ENCODE measurements at places on chromosomes 16 and 17.

DNA sequence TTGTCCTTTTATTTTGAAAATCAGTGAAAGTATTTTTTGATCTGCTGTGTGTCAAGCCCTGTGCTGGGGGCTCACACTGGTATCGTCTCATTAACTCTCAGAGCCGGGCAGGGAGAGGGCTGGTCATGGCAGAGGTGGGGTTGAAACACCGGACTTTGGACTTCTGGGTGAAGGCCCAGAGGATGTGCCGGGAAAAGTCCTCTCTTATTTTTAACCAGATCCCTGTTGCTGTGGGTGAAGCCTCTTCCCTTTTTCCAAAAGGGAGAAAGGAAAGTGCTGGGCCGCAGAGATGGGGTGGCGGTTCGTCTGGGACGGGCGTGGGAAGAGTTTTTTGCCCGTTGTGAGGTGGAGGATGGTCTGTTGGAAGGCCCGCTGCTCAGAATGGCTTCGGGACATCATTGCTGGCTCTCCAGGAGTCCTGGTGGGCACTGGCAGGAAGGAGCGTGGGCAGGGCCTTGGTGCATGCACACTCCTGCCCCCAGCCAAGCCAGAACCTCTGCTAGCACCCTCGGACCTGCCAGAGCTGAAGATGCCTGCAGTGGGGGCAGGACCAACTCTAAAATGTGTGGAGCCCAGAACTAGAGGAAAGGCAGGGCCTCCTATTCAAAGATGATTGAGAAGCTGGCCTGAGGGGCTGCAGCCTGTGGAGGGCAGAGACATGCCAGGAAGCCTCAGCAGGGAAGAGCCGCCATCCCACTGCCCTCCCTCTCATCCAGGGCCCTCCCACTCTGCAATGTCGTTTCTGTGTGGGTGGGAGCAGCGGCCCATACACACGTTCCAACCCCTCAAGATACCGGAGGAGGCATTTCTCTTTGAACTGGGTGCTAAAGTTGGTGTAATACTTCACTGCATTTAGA, 213.2 kb downstream of the CCDC182 start:
- DNase-seq, result no peak

DNA sequence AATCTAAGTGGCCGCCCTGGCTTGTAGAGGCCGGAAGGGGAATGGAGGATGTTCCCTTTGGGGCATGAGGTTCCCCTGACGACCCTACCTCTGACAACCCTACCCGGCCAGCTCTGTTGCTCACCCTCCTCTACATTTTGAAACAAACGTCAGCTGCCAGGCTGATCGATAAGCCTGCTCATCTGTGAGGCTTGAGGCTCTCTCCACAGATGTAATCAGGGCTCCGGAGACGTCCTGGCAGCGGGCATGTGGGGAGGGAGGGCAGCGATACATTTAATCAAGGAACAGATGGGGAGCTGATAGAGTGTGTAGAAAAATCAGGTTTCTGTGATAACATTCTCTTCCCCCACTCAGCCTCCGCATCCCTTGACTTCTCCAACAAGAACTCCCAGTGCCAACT, 212.3 kb upstream of the SDK2 start:
- no peak for DNase-seq

DNA sequence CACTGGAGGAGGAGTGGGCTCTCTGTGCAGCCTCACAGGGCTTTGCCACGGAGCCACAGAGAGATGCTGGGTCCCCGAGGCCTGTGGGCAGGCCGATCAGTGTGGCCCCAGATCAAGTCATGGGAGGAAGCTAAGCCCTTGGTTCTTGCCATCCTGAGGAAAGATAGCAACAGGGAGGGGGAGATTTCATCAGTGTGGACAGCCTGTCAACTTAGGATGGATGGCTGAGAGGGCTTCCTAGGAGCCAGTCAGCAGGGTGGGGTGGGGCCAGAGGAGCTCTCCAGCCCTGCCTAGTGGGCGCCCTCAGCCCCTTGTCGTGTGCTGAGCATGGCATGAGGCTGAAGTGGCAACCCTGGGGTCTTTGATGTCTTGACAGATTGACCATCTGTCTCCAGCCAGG, 3.9 kb downstream of the NXPH3 start:
- DNase-seq, result no peak

DNA sequence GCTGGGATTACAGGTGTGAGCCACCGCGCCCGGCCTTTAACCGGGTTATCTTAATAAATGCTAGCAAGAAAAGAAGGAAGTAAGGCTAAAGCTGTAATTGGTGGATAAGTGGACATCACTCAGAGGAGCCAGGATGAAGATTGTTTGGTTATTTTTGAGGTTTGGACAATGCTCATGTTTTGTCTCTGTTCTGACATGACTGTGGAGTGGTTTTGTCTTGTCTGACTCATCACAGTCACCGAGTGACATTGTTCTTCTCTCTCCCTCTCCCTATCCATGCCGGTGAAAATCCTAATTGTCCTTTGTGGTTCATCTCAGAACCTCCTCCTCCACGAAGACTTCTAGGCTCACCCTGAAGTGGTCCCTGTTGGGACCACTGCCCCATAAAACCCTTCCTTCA, 23.5 kb upstream of the GRIN2A start:
- DNase-seq, result no peak

- DNase-seq, result no peak
Observed at GRCh38 chr16:89964201-89964600, 15.6 kb downstream of the DEF8 start.

DNA sequence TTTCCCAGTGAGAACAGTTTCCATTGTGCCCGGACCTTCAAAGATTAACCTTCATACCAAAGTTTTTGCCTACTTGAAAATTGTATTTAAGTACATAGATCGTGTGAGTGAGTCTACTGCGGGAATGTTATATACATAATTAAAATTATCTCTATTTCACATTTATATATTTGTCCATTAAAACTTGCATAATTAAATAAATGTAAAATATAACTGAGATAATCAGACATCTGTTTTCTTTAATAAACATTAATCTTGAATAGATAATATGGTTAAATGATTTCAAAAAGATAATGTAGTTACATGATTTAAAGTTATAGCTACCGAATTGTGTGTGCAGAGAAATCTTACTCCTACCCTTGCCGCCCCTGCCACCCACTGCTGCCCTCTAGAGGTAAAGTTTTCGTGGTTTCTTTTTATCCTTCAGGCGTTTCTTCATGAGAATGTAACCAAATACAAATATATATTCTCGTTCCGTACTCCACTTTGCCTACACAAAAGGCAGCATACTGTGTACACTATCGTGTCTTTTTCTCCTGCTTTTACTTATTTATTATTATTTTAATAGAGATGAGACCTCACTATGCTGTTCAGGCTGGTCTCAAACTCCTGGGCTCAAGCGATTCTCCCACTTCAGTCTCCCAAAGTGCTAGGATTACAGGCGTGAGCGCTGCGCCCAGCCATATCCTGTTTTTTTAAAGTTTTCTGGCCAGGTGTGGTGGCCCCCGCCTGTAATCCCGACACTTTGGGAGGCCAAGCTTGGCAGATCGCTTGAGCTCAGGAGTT, 35.6 kb downstream of the RPA1 start:
- no peak for DNase-seq

DNA sequence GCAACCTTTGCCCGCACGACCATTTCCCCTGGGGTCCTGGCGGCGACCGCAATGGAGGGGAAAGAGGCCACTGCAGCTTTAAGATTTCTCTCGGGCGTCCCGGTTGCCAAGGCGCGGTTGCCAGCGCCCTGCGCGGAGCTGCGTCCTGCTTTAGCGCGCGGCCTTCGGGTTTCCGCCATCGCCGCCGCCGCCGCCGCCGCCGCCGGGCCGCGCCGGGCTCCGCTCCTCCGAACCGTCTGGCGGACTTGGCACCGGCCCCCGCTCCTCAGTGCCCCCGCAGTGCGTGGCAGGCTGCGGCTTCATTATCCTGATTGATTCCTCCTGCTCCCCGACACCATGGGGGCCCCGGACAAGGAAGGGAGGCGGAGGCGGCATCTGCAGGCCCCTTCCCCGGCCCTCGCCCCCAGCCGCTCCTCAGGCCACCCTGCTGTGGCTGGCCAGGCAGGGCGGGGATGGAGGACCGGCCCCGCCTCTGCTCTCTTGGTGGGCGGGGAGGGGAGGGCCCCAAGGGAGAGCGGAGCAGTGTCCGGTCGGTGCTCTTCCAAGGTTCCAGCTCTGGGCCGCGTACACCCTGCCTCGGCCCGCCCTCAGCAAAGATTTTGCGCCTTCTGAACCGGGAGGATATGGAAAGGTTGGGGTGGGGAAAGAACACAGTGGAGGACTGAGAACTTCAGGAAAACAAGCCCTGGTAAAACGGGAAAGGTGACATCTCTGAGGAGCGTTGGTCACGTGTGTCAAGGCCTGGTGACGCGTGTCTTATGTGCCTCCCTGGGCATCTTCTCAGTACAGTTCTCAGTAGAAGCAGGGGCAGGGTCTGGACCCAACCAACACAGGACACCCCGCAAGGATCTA, 34.0 kb downstream of the NEUROD2 start:
- no peak for DNase-seq

GRCh38 chr16:12601290-12601900, 202.3 kb downstream of the CPPED1 start:
- DNase-seq, result no peak

DNA sequence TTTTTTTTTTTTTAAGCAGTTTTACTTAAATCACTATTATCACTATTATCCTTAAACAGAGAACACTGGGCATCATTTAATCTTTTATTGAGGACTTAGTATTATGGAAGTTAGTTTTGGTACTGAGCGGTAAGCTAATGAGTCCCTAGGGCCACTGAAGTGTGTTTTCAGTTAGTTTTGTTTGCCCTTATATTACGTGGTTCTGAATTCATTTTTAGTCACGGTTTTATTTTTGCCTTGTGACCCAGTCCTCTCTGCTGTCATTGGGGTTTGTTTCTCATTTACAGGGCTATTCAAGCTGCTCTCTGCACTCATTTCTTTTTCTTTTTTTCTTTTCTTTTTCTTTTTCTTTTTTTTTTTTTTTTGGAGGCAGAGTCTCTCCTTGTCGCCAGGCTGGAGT, 17.3 kb downstream of the RABEP1 start:
- DNase-seq, result no peak

DNA sequence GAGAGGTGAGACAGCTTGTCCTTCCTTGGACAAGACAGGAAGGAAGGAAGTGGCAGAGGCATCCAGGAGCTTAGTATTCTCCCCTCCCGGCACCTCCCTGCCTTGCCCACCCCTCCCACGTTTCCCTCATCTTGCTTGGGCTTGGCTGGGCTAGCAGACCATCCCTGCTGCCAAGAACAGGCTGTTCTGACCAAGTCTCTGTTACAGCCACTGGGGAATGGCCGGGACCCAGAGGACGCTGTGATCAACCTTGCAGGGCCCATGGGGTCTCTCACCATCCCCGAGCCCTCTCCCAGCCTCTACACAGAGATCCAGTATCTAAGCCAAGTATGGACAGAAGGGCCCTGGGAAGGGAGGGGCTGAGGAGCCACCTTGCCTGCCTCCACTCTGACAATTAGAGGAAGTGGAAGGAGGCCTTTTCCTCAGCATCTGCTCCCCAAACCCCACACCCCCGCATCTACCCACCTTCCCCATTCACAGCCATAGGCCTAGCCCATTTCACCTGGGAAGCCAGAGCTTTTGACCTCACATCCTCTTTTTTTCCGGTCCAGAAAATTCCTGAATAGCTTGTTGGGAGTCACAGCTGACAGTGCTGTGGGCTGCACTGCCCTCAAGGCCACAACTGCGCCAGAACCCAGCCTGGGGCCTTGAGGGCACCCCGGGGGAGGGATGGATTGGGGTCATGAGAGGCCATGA, 14.1 kb downstream of the CD300LG start:
- DNase-seq, result no peak

DNA sequence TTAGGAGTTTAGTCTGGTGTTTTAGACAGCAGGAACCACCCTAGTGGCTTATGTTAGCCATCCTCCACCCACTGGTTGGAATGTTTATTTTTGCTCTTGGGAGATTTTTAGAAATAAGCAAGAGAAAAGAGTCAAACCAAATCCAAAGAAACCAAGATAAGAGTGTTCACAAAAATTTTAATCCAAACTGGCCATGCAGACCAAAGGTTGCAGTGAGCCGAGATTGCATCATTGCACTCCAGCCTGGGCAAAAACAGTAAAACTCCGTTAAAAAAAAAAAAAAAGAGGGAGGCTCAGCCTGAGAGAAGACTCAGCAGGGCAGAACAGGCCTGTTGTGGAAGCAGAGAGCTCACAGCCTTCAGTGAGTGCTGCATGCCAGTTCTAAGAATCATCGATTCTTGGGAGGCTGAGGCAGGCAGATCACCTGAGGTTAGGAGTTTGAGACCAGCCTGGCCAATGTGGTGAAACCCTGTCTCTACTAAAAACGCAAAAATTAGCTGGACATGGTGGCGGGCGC, 12.2 kb upstream of the C16orf54 start:
- no peak for DNase-seq

DNA sequence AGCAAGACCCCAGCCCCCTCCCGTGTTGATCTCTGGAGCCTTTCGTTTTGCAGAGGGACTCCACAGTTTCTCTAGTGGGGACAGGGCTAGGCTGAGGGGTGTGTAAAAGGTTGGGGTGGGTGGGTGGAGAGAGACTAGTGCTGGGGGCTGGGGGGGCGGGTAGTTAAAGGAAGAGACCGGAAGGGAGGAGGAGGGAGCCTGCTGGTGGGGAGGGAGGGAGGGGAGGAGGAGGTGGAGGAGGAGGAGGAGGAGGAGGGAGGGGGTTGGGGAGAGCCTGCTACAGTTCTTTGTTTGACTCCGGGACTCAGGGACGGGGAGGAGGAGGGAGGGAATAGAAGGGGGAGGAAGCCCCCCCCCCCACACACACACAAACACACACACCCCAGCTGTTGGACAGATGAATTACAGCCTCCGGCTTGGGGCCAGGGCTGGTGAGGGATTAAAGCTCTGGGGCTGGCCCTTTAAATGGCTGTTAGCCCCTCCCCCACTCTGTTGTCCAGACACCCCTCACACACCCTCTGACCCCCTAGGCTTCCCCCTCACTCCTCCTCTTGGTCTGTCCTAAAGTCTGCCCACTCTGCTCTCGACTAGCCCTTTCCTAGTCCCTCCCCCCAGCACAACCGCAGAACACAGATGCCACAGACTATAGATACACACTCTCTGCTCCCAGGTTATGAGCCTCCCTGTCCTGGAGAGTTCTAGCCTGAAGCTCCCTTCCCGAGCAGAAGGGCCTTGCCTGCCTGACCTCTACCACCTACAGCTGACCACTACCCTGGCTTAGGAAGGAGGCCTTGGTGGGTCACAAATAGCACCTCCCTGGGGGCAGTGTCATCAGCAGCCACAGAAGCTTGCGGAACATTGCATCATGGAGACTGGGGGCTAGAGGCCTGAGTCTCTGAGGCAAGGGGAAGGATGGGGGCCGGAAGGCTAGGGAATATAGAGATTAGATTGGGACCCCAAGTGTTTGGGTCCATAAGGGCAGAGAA, 4.4 kb downstream of the KDM6B start:
- no peak for DNase-seq

Data from cortex of kidney (tissue), 1 donor.